ENCODE measurements at places on chromosomes 3 and 15.

DNA sequence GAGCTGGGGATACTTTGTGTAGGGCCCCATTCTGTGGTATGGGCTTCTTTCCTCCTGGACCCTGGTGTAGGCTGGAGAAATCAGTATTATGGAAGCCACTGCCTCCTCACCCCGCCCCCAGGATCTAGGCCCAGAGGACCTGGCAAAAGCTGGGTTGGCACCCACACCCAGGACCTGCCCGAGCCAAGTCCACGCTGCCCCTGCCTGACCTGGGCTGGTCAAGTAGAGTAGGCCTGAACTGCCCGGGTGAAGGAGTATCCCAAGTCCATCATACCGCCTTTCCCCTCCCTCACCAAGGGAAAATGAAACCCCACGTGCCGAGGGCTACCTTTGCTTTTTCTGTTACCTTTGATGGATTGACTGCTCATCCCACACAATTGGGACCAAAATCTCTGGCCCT, 37.7 kb upstream of the TRAK1 start:
- DNase-seq, result no peak

GRCh38 chr15:91947293-91947679, 93.8 kb downstream of the SLCO3A1 start:
- DNase-seq, result no peak

- DNase-seq, result no peak
These were observed 6.3 kb downstream of the TIGIT start for GRCh38 chr3:114299941-114300624.

DNA sequence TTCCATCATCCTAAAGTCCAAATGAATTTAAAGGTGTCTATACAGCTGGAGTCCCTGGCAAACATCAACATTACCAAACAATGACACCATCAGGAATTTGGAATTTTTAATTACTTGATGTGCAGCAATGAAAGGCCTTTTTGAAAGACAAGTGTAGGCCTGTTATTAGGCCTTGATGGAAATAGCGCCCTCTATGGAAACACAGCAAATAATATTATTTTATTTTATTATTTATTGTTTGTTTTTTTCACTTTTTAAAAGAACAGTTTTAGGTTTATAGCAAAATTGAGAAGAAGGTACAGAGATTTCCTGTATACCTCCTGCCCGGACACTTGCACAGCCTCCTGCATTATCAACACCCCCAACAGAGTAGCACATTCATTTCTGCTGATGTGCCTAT, 18.1 kb upstream of the OR5AC2 start:
- no peak for DNase-seq

DNA sequence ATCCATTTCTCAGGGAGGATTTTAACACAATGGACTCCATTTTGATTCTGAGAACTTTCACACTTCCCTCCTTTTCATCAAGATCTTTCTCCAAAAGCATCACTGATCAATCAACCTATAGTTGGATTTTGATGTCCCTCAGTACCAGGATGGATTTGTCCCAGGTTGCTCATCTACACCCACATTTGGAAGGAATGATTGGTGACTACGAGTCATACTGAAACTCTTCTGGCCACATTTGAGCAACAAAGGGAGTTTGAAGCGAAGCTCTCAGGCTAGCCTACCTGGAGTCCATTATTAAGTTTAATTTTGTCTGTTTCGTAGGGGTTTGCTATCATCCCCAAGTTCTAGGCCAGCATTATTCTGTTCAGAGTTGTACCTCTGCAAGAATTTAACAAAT, 31.3 kb upstream of the ATP8B4 start:
- DNase-seq, result no peak

DNA sequence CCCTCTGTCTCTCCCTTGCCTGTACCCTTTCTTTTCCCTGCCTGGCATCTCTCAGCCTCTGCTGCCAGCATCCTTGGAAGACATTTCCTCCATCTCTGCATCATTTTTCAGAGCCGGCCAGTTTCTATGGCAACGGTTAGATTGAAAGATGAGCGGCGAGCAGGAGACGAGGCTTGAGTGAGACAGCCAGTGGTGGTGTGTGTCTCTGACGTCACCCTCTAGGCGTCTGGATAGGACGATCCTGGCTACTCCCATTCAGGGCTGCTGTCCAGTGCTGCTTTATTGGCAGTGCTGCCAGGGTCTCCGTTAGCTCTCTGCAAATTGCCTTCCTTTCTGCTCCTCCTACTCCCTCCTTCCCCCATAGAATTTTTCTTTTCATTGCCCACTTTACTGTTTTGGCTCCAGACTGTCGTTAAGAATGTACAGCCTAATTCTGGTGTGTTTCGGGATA, 57.9 kb downstream of the TRAK1 start:
- DNase-seq, result no peak

DNA sequence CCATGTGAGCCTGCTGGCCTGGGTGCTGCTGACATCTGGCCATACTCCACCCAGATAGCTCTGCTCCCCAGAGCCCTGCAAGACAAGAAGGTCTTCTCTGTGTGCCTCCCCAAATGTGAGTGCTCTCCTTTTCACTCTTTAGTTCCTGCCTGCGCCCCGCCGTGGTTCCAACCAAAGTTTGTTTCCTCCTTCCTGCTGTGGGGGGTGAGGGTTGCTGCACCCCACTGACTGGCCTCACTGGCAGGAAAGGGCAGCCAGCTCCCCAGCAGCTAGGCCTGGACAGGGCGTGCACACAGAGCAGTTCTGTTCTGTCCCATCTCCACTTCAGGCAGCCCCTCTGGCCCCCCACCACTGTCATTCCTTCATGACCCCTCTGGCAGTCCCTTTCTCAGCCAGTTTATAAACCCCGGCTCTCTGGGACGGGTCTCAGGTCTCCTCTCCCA, 5.4 kb upstream of the CCDC174 start:
- no peak for DNase-seq

GRCh38 chr3:58577269-58577821, at the start of gene FAM107A:
Gene FAM107A, minus strand, starts transcription at chr3:58577391. Its CDS starts 7,531 bp downstream, at chr3:58569860.
- DNase-seq, result no peak

GRCh38 chr3:70053293-70053692, 53.8 kb downstream of the SAMMSON start:
- DNase-seq, result no peak

GRCh38 chr3:191889756-191890155, 428.8 kb downstream of the PYDC2 start:
- no peak for DNase-seq

GRCh38 chr3:33159981-33160380, 46.2 kb downstream of the CRTAP start:
- no peak for DNase-seq

GRCh38 chr15:26623071-26623470, 149.8 kb downstream of the GABRB3 start:
- DNase-seq, result no peak

Measured in NCI-H1092 treated with DMSO at 0.1 percent for 48 hours (cell line).